ENCODE measurements at places on chromosomes 2 and 18.

GRCh38 chr2:36485521-36485920, 112.4 kb downstream of the FEZ2 start:
- DNase-seq: peak; percentile 99

DNA sequence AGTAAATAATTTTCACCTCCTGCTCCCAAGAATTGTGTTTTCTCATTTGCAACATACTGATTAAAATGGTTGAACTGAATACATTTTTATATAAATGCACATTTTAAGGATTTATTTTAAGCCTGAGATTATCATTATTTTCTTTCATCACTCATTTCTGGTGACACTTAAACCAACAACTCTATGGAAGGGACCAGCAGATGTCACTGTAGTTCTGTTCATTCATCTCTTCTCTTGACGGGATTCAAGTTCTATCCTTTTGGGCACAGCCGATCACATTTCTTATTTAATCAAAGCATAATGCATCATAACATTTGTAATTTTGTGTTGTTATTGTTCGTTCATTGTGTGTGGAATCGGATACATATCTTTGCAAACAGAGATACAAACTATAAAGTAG, 417.9 kb downstream of the HRH4 start:
- peak; percentile 7 for DNase-seq

- DNase-seq: peak; percentile 27
These were observed 30.0 kb downstream of the CPS1 start for GRCh38 chr2:210586381-210586780.

DNA sequence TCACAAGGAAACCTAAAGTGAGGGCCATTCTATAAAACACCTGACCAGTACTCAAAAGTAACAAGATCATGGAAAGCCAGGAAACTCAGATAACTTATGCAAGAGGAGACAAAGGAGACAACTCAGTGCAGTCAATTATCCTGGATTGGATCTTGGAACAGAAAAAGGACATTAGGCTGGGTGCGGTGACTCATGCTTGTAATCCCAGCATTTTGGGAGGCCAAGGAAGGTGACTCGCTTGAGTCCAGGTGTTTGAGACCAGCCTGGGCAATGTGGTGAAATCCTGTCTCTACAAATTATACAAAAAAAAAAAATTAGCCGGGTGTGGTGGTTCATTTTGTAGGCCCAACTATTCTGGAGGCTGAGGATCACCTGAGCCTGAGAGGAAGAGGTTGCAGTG, 424.5 kb upstream of the SPRED2 start:
- no peak for DNase-seq

DNA sequence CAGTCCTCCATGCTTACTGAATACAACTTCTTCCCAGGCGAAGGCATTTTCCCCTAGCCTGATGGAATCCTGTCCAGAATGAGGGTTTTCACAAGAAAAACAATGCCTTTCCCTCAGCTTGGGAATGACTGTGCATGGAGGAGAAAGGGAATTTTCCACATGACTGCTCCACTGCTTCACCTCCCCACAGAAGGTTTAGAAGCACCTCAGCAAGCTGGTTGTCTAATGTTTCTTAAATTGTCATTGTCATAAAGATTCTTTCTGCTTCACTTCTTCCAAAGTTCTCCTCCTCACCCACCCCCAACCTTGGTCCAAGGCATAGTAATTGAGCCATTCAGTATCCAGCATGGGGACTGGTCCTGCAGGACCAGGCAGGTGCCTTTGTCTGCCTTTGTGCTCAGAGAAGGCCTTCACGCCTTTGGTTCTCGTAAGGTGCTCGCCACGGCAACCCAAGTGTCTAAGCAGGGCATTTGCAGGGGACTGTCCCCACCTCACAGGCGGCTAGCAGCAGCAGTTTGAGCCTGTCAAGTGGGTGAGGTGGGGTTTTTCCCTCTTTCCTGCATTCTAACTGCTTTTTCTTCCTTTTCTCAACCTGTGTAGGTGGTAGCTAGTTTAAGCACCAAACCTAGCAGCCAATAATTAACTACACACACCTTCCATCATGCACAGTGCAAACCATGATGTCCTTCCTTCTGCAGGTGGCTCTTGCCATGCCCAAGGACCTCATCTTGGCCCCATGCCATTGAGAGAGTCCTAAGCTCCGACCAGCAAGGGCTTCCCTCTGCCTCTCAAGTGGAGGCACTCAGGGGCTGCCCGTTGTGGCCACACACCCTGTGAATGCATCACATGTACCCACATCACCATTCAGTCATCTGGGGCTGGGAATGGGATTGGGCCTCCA, 65.7 kb upstream of the BCL2L11 start:
- DNase-seq: no peak

GRCh38 chr18:6017171-6017570, 121.8 kb upstream of the TMEM200C start:
- no peak for DNase-seq

GRCh38 chr2:2775018-2775417, 443.9 kb upstream of the MYT1L start:
- DNase-seq: no peak

Measured in HCEC 1CT (cell line).